ENCODE measurements at places on chromosomes 16 and 17. TPM values are rescaled to one million over a fixed set of nuclear protein-coding genes. Genes with fewer than 3 reads are reported as not detected.
A peak's percentile ranks its signal among the peaks of the same experiment; 100 is the strongest.

The CACNG1 gene
- not detected for total RNA-seq

DNA sequence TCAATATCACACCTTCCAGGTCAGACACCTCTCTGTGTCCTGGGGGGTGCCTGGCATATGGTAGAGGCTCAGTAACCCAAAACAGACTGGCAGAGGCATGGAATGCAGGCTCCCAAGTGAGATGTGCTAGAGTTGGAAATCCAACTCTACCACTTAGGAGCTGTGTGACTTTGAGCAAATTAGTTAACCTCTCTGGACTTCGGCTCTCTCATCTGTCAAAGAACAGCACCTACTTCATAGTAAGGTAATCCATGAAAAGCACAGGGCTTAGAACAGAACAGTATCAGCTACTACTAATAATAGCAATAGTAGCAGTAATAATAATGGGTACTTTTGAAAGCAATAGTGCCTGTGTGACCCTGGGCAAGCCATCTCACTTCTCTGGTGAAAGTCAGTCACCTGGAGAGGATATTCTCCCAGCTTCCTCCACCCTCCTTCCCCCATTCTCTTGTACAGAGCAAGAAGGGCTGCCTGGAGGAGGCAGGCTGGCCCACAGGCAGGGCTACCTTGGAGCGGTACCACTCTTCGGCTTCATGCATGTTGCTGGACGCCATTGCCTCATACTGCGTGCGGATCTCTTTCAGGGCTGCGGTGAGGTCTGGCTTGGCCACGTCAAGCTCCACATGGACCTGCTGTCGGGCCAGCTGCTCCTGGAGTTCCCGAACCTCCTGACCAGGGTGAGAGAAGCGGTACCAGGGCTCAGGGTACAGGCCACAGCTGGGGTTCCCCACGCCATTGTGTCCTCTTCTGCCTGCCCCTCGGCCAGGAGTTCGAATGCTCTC lies 2.3 kb downstream of the GFAP start:
- no peak for DNase-seq

DNA sequence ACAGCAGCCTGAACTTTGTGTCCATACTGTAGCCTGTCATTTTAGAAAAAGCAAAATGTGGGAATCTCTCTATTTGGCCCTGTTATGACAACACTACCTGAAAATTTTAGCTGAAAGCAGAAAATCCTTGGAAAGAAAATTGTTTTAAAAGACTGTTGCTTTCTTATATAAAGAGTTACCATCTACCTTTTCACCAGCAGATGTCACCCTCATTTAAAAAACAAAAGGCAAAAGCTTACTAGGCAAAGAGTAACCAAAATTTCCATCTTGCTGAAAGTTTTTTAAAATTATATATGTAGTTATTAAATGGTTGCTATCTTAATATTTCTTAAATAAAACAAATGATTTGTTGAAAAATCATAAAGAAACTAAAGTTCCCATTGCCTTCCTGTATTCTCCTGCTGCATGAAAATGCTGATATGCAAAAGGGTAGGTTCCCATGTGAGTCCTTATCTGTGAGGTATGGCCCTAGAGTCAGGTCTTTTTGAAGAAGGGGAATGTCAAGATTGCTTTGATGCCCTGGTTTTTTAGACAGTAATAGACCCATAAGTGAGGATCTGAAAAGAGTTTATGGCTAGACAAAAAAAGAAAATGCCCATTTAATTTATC lies 61.0 kb downstream of the TNRC6C start:
- DNase-seq, result peak; percentile 44

DNA sequence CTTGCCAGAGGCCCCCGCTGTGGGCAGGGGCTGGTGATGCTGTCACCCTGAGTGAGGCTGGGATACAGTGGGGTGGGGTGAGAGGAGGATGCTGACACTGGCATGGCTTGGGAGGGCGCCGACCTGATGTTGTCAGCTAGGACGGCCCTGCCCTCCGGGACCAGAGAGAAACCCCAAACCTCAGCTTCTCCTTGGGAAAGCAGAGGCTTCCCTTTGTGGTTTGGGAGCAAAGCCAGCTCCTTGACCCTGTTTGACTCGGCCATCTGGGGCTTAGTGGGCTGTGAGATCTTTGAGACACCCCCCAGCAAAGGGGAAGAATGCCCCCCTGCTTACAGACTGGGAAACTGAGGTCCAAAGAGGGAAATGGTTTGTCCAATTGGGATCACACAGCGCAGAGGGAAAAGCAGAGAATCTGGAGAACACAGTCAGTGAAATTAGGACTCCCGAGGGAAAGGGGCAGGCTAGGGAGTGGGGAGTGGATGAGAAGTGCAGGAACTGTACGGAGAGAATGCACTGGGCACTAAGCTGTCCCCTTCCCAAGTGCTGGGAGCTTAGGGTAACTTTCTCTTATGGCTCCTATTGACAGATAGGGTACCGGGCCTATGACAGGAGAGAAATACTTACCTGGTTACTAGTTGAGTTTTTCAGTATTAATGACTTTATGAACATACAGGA lies 40.7 kb upstream of the DLX4 start:
- no peak for DNase-seq

GRCh38 chr16:3045758-3046640 lies at the start of gene MMP25:
MMP25 (plus strand) TSS chr16:3046561; CDS start chr16:3046918, 357 bp downstream.
- DNase-seq, result no peak

DNA sequence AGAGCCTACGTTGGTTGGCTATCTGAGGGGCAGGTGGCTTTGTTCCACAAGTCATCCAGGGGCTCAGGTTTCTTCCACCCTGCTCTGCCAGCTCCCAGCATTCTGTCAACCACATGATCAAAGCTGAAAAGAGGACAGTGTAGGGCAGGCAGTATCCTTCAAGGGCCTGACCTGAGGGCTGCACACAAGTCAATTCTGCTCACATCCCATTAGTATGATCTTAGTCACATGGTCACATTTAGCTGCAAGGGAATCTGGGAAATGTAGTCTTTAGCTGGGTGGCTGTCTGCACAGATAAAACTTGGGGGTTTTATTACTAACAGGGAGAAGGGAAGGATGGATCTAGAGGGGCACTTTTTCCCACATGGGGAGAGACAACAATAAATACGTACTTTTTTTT lies 97.3 kb downstream of the SALL1 start:
- no peak for DNase-seq

The TP53TG3D gene
- not detected for total RNA-seq

DNA sequence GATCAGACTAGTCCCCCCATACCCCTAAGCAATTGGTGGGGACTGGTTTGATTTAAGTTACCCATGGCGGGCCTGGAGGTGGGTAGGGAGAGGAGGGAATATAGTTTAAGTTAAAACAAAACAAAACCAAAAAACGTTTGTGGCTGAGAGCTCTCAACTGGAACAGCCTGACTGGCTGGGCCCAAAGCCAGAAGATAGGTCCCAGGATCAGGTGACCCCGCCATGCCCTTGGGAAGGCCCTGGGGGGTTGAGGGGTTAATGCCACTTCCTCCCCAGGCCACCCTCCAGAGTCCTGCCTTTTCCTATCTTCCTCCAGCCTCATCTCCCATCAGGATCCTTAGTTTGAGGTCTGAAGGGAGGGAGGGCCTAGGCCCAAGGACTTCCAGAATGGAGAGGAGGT lies 82.3 kb upstream of the LHX1 start:
- DNase-seq, result no peak

The CNGB1 gene
- total RNA-seq, result under 0.01 TPM

DNA sequence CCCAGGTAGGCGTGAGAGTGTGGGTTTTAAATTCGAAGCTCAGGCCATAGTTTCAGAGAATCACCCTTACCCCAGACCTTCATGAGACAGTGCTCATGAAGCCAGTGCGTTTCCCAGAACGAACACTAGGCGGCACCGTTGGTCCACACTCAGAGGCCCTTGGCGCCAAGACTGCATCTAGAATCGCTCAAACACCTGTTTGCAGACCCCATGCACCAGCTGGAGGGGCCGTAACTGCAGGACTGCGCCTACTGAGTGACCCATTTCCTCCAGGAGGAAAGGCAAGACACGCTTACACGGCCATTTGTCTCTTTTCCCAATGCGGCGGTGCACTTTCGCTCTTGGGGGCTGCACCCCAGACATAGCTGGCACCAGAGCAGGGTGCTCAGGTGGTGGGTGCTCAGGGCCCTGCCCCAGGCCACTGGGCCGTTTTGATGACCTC lies 34.0 kb downstream of the ADGRG5 start:
- DNase-seq, result peak; percentile 55

- DNase-seq, result peak; percentile 44
Measured at GRCh38 chr16:15572329-15573001, 70.5 kb downstream of the MARF1 start.

GRCh38 chr16:76654088-76654820 lies 377.1 kb downstream of the CNTNAP4 start:
- DNase-seq, result no peak

The SLC38A8 gene
- not detected for total RNA-seq

DNA sequence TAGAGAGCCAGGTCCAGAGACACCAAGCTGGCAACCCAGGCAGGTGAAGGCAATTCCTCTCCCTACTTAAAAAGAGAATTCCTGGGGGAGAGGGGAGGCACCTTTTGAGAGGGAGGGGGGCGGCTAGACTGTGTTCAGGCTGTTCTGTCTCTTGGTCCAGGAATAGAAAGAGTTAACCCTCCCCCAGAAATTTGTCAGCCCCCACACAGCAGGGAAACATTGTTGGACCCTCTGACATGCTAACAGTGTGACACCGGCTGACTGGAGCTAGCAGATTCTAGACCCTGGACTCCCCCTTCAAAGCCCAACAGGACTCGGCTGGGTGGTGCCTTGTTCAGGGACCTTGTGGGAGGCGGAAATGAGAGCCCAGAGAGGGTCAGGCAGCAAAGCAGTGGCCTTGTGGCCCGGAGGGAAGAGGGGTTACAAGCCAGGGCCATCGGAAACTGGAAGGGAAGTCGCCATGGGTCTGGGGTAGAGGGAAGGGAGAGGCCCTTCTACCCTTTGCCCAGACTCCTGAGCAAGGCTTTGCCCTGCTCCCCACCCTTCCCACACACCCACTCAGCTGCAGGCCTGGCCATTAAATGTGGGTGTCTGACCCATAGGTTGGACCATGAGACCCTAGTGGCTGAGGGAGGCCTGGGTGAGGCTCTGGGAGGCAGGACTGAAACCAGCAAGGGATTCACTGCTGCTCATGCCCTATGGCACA lies 44.6 kb downstream of the RAI1 start:
- no peak for DNase-seq

- no peak for DNase-seq
Measured at GRCh38 chr16:68069511-68070248, 15.5 kb upstream of the NFATC3 start.

- peak; percentile 52 for DNase-seq
Measured at GRCh38 chr17:30005709-30006320, 64.4 kb downstream of the EFCAB5 start.

The USP43 gene
- 13.4 TPM for total RNA-seq

DNA sequence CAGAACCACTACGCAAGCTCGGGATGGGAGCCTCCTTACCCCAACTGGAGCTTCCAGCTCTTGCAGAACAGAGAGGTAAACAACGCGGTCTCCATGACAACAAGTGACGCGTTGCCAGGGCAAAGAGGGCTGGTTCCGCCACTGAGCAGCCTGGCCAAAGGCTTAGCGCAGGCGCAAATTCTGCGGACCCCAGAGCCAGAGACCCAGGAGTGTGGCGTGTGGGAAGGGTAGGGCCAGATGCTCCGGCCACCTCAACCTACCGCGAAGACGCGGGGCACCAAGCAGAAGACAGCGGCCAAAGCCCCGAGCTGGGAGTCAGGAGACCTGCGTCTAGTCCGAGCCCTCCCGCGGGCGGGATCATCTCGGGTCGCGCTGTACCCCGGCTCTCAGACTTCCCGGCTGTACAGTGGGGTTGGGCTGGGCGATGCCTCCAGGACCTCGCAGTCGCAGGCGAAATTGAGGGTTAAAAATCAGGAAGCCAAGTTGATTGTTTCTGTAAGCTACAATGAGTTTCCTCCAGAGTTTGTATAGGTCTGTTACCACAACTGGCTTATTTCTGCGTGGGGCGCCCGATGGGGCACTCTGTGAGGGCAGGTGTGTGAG lies at the start of gene TEKT1:
TSS of gene TEKT1 (minus strand) at position 69 of the 603 bp plus-strand sequence. CDS start 1,353 bp downstream, outside the sequence.
- DNase-seq, result peak; percentile 78

GRCh38 chr17:56773124-56773523 lies 60.6 kb downstream of the C17orf67 start:
- no peak for DNase-seq

GRCh38 chr16:85561248-85562092 lies 51.7 kb upstream of the GSE1 start:
- DNase-seq, result no peak

The SPNS2 gene
- total RNA-seq, result 3.9 TPM

DNA sequence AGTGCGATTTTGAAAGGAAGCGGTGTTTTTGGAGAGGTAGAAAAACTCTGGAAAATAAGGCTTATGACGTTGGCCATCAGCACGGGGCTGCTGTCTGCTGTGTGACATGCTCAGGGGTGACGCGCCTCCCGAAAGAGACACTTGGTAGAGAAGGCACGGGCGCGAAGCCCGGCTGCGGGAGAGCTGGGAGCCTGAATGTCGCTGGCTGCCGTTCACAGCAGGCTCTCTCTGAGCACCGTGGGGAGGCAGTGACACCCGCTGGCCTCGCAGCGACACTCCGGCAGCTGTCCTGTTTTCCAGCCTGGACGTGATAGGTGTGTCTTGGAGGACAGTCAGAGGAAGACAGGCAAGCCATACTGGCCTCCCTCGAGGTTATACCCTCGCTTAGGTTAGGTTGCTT lies 759.1 kb upstream of the RBFOX1 start:
- DNase-seq, result no peak

Measured in bronchial epithelial cell (primary cell).